ENCODE measurements at places on chromosomes 11 and 22. TPM values are rescaled to one million over a fixed set of nuclear protein-coding genes. Genes with fewer than 3 reads are reported as not detected.

DNA sequence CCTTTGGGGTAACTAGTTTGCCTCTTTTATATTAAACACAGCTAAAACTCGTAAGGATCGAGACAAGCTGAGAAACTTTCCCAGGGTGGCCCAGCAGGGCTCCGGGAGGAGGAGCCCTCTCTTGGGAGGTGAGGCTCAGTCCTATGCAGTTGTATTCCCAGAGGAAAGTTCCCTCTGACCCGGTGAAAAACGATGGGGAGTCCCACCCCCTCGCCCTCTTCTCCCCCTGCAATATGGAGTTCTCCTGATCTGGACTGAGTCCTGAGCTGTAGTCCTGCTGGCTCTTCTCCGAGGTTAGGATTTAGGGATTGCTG is 1.3 kb downstream of the NTM start:
- H3K4me3 ChIP-seq, result no peak overlapping the region
- peaks cover 15% of the 10 kb centered on the region for H3K4me1 ChIP-seq
- no peak overlapping the region for H3K27ac ChIP-seq
- DNase-seq, result no peak
- H3K36me3 ChIP-seq, result no peaks in the 10 kb centered on the region

- DNase-seq, result no peak
- H3K27me3 ChIP-seq, result no peaks in the 10 kb centered on the region
- no peaks in the 10 kb centered on the region for H3K36me3 ChIP-seq
- peak overlapping the region; percentile 47 for H3K27ac ChIP-seq
- peaks cover 23% of the 10 kb centered on the region for H3K4me1 ChIP-seq
- peak overlapping the region; percentile 21 for H3K4me3 ChIP-seq
Measured at GRCh38 chr22:30265823-30266444, 717 bp downstream of the OSM start.

DNA sequence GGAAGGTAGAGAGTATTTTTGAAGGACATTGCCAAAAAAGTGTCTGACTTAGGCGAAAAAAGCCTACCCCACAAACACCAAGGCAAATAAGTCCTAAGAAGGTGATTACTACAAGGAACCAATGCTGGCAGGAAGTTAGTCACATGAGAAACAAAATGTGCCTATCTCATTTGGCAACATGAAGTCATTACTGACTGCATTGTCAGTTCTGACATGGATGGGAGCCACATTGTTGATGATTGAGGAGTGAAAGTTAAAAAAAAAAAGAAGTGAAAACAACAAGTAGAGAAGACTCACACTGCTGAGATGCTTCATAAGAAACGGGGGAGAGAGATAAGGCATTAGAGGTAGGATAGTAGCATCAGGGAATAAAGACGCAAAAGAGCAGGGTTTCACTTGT is 141.5 kb upstream of the FAT3 start:
- no peak overlapping the region for H3K4me3 ChIP-seq
- H3K27me3 ChIP-seq, result no peaks in the 10 kb centered on the region
- no peak overlapping the region for H3K27ac ChIP-seq
- no peaks in the 10 kb centered on the region for H3K36me3 ChIP-seq
- DNase-seq, result no peak

DNA sequence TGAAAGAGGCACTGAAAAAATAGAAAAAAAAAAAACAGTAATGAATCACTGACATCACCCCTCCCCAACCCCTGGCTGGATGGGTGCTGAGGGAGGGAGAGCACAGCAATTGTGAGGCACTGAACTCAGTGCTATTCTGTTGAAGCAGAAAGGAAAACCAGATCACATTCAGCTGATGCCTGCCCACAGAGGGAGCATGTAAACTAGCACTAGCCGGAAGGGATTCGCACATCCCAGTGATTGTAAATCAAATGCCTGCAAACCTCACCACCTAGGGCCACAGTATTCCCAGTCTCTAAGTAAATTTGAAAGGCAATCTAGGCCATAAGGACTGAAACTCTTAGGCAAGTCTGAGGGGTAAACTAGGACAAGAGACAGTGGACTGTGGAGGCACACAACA is 772.0 kb upstream of the CCDC179 start:
- H3K4me1 ChIP-seq, result no peaks in the 10 kb centered on the region
- no peak overlapping the region for H3K4me3 ChIP-seq
- no peak overlapping the region for H3K27ac ChIP-seq

DNA sequence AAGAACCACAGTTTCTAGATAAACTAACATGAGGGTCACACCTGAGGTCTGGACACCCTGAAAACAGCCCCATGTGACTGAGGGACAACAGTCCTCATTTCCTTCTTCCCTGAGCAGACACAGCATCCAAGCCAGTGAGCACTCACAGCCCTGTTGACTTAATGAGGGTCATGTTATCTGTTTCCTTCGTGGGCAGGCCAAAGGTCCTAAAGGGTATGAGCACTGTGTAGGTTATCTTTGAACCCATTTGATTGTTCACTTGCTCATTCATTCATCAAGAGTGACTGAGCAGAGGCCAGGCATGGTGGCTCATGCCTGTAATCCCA is 170.7 kb upstream of the B3GAT1 start:
- DNase-seq, result peak; percentile 77
- H3K36me3 ChIP-seq, result no peaks in the 10 kb centered on the region
- H3K4me1 ChIP-seq, result no peaks in the 10 kb centered on the region
- H3K27ac ChIP-seq, result no peak overlapping the region
- H3K4me3 ChIP-seq, result no peak overlapping the region

ASRGL1 gene
- total RNA-seq, result 5.6 TPM

FOLR3 gene
- total RNA-seq, result not detected

All from vagina (tissue), 2 donors.